ENCODE measurements at places on chromosomes 3 and 15.

DNA sequence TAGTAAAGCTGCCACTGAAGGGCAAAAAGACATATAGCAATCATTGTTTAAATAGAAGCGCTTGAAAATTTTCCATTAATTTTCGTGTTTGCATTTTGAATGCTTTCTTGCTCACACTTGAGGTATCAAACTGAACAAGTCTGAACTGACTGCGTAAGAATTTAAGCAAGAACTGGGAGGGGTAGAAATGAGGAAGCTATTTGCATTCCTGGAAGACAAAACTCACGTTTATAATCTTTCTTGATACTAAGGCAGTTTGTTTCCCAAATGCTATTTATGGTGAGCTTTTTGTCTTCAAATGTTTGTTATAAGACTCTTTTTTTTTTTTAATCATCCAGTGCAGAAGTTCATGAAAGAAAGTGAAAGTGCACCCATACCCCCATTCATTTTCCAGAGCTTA is 499.8 kb upstream of the TPRG1 start:
- DNase-seq, result no peak

DNA sequence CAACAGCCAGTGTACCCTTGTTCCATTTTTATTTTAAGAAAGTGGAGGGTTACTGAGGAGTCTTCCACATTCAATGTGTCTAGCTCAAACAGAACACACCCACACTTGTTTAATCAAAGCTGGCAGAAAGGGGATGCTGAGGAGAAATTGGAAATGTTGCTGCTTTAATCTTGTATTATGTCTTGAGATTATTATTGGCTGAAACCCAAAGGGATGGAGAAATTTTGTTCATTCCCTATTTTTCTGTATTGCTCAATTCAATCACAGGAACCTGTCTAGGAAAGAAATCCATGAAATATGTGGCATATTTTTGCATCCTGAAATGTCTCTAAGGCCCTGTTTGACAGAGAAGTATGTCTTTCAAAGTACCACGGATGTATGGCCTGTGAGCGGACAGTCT is 238.0 kb downstream of the MYRIP start:
- no peak for DNase-seq

DNA sequence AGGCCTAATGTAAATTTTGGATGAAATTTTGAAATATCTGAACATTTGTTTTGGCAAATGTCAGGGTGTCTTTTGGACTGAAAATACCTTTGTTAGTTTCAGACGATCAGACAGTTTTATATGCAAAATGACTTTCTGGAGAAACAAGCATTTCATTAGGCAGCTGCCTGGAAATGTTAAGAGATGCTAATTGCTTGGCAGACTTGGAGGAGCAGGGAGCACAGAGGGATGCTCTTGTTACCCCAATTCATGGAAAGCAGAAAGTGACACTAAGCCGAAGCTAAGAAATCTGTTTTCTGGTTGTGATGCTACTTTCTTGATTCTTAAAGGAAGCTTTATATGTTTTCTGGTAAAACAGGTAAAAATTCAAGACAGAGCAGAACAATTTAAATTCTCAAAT is 204.3 kb upstream of the GBE1 start:
- DNase-seq, result no peak

- DNase-seq, result no peak
Observed at GRCh38 chr3:174335910-174336309, 523.2 kb upstream of the NAALADL2 start.

- no peak for DNase-seq
Observed at GRCh38 chr3:48418651-48419050, 11.2 kb downstream of the PLXNB1 start.

DNA sequence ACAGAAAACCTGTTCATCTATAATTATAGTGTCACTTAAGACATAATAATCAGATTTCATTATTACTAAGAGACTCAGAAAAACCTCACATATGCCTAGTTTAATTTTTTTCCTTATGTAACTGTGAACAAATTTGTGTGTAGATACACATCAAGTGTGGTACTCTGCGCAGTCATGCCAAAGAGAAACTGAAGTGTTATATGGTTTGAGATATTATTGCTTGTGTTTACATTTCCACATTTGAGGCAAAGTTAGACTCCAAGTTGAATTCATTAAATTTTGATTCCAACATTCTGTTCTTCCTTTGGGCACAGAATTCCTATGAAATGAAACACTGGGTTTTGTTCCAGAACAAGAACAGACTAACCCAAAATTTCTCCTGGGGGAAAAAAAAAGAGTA is 2.2 kb downstream of the MBNL1 start:
- DNase-seq, result no peak

DNA sequence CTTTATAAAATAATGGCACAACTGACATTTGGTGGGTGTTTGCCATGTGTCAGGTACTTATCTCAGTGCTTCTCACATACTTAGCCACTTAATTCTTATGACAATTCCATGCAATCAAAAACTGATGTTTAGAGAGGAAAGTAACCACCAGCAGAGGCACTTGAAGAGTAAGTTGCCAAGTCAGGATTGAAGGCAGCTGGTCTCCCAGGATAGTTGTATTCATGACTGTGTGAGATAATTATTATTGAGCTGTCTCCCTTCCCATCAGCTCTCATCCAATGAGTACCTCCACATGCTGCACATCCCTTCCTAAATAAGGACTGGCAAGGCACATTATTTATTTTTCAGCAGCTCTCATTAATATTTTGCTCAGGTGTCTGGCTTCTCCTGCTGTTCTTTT is 4.8 kb downstream of the VEPH1 start:
- DNase-seq, result no peak

GRCh38 chr3:72310419-72311380 is 525.8 kb upstream of the PROK2 start:
- peak; percentile 6 for DNase-seq

- DNase-seq, result no peak
Observed at GRCh38 chr3:132062535-132062934, 27.7 kb upstream of the CPNE4 start.

- no peak for DNase-seq
Observed at GRCh38 chr3:54827776-54828175, 100.1 kb downstream of the LRTM1 start.
